Activated CD8-positive, alpha-beta memory T cell treated with anti-CD3 and anti-CD28 coated beads for 1 hour (primary cell): ENCODE measurements at places on chromosomes 7 and 10.

GRCh38 chr10:104345941-104346340, 7.7 kb upstream of the ITPRIP start:
- DNase-seq: no peak

DNA sequence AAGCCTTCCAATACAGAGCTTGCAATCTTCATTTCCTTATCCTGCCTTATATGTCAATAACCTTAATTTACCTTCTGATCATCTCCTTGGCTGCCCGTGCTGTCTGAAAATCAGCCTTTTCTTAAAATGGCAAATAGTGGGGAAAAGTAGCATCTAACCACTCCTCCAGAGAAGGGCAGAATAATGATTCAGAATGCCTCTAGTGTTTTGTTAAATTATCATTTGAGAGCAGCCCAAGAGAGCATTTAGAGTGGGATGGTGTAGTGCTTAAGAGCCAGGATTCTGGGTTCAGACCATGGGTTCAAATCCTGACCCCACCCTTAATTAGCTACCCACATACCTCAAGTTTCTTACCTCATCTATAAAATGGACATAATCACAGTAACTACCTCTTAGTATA, 4.6 kb upstream of the TMEM139 start:
- no peak for DNase-seq

GRCh38 chr10:97977673-97978072, 52.7 kb downstream of the CRTAC1 start:
- no peak for DNase-seq

DNA sequence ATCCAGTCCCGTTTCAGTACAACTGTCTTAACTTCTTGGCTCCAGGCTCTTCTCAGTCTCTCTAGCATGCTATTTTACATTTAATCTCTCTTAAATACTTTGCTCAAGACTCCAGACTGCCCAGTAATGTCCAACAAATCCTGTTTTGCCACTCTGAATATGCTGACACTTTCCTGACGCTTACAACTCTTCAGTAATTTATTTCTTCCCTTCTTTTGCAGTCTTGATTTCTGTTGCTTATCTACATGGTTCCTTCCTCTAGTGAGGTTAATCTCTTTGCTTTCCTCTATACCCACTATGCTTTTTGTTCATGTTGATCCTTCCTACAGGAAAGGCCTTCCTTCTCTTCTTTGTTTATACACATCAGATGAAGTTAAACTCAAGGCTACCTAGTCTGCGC, 23.7 kb downstream of the UMAD1 start:
- DNase-seq: no peak

GRCh38 chr7:156680281-156680680, 39.7 kb downstream of the RNF32 start:
- DNase-seq: no peak

DNA sequence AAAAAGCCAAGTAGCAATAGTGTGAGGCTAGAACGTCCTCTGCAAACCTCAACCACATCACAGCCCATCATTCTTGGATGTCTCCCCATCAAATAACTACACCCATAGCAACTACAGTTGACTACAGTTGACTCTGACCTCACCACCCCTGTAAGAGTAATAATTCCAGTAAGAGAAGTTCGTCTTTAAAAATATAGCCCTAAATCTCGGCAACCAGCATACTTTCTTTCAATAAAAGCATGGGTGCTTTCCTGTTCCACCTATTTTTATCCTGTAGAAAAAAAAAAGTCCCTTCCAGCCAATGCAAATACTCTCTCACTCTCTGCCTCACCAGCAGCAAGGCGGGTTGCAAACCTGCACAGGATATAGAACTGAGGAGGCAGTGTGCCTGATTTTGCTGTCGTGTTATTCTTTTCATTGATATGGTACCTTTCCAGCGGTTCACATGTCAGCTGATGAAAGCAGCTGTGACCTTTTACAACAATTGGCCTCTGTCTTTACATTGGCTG, 187.5 kb upstream of the NFE2L3 start:
- DNase-seq: no peak

- no peak for DNase-seq
Measured at GRCh38 chr7:81029511-81029910, 110.7 kb upstream of the SEMA3C start.
